CD4-positive, alpha-beta T cell treated with Interleukin-6 for 4 hours (primary cell): ENCODE measurements at places on chromosomes 1 and 21.

GRCh38 chr1:206441336-206441967 is 28.8 kb upstream of the IKBKE start:
- DNase-seq: no peak

- no peak for DNase-seq
These were observed 20.0 kb downstream of the ROR1 start for GRCh38 chr1:63793741-63794240.

DNA sequence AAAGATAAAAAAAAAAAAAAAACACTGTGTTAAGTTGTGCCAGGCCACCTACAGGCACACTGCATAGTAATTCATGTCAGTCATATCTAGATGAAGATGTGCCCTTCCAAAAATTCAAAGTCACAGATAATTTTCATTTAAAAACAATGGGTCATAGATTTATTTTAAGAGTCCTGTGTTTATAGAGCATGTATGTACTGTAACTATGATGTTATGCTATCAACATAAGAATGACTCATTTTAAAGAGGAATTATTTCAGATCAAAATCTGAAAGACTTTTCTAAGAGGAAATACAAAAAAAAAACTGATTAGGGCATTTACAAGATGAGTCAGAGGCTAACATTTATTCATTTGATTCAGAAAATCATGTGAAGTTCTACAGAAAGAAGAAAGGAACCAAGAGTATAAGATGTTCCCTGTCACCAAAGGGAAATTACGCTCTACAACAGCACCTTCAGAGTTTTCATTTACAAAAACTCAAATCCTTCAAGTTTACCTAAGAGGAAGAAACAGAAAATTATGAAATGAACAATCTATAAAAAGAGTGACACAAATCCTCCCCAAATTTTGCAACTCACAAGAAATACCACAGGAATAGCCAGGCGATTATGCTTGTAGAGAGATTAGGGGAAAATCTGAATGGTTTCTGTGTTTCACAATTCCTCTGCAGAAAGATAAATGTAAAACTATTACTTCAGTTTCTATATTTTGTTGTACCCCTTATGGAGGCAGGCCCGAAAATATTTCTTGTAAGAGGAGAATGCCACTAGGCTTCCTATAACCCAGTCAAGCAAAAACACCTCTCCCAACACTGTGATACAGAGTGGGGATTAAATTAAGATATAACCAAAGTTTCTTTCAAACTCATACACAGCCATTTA is 13.8 kb downstream of the TP53BP2 start:
- DNase-seq: no peak

DNA sequence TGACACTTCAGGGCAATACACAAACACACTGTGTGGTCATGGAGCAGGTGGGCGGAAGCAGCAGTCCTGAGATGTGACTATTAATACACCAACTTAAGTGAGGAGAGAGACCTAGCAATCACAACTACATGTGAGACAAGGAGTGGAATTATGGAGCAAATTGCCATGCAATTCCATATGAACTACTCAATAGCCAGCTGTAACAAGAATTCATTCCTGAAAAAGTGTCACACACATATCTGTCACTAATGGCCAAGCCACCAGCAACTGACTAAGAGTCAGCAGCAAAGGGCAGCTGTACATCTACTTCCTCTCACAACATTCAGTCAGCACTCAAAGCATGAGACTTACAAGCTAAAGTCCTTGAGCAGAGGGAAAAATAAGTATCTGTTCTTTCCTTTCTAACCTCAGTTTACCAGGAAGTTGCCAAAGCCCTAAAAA is 46.2 kb downstream of the GPR3 start:
- no peak for DNase-seq

DNA sequence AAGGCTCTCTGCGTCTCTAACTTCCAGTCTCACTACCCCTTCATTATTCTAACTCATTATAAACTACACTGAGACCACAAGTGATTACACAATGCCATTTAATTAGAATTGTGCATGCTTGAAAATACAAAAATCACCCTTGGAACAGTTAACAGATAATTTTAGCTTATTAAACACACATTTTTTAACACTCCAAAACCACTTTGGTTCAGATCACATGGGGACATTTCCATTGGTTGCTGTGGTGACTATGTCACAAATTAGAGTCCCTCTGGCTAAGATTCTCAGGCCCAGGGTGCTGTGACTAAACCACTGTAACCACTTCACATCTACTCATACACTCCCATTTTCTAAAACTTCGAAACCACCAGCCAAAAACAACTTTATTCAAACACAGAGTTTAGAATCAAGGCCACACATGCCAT is 43.0 kb downstream of the JAK1 start:
- no peak for DNase-seq

DNA sequence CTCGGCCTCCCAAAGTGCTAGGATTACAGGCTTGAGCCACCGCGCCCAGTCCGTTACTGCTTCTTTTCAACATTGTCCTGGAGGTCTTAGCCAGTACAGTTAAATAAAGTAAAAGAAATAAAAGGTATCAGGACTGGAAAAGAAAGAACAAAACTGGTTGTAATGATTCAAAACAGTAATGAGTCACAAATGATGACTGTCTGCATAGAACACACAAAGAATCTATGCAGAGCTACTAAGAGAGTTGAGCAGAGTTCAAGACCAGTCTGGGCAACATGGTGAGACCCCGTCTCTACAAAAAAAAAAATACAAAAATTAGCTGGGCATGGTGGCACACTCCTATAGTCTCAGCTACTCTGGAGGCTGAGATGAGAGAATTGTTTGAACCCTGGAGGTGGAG is 23.4 kb downstream of the BCAR3 start:
- no peak for DNase-seq

- no peak for DNase-seq
These were observed 96.5 kb downstream of the SCCPDH start for GRCh38 chr1:246820666-246821065.

- DNase-seq: no peak
These were observed 122.4 kb downstream of the AKT3 start for GRCh38 chr1:243727503-243728203.
